ENCODE measurements at places on chromosomes 7 and 10.

- no peak for DNase-seq
These were observed 728 bp downstream of the CAV2 start for GRCh38 chr7:116500078-116500853.

DNA sequence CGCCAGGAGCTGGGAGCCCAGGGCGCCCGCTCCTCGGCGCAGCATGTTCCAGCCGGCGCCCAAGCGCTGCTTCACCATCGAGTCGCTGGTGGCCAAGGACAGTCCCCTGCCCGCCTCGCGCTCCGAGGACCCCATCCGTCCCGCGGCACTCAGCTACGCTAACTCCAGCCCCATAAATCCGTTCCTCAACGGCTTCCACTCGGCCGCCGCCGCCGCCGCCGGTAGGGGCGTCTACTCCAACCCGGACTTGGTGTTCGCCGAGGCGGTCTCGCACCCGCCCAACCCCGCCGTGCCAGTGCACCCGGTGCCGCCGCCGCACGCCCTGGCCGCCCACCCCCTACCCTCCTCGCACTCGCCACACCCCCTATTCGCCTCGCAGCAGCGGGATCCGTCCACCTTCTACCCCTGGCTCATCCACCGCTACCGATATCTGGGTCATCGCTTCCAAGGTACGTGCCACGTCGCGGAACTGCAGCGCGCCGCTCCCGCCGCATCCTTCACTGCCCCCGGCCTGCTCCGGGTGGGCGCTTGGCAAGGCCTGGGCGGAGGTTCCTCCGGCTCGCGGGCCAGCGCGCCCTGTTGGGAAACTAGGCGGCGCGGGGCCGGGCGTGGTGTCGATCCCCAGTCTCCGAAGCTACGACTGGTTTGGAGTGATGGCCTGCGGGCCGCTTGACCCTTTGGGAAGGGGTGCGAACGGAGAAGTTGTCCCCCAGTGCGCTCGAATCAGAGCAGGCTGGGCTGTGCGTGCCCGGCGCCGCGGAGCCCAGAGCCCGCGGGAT is 868 bp downstream of the EMX2 start:
- DNase-seq = no peak

DNA sequence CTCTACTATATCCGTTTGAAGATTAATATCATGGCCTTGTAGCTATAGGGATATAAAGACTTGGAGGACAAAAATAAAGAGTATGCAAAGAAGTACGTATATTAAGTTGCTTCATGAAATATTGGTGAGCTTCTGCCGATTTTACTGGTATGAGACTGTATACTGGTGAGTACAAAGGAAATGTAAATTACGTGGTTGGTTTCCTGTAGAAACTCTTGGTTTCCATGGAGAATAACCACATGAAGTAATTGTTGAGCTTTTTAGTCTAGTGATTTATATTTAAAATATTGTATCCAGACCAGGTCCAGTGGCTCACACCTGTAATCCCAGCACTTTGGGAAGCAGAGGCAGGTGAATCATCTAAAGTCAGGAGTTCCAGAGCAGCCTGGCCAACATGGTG is 32.2 kb upstream of the GLI3 start:
- no peak for DNase-seq

- no peak for DNase-seq
These were observed 557 bp downstream of the TMEM120A start for GRCh38 chr7:75993689-75994387.

- no peak for DNase-seq
These were observed 41.3 kb upstream of the ADGRA1 start for GRCh38 chr10:133046390-133046765.

DNA sequence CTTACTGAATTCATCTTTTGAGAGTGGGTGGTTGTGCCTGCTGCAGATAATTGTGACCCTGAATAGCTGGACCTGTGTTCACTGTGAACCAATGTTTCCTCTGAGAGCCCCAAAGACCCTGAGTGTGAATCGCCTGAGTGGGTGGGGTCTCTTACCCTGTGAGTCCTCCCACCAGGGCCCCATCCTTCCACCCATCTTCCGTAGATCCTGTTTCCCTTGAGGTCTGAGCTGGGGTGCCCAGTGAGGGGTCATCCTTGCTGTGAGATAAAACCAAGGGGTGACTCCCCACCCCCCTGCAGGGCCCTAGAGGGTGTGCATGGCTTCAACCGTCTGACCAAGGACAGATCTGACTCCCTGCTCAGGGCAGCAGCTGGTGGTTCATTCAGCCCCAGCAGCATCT is 78.0 kb upstream of the ZNF479 start:
- no peak for DNase-seq

- no peak for DNase-seq
These were observed 179.1 kb downstream of the RPS24 start for GRCh38 chr10:78212786-78213175.
